ENCODE measurements at places on chromosomes 3 and 15.

DNA sequence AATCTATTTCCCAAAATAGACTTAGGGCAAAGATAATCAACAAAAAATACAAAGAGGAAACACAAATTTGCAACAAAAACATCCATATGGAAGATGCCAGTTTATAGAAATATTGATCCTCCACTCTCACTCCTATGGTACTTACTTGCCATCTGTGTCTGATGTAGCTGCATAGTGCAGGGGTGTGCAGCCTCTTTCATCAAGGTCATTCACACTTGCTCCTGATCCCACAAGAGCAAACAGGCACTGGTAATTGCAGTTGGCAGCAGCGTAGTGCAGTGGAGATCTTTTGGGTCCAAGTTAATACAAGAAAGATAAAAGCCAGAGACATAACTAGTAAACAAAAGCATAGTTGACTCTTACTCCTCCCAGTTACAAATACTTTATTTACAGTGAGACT is 90.0 kb downstream of the ANKRD28 start:
- no peak for DNase-seq

GRCh38 chr15:70329179-70329578 is 231.5 kb upstream of the TLE3 start:
- no peak for DNase-seq

GRCh38 chr3:173938159-173938558 is 540.6 kb downstream of the NLGN1 start:
- peak; percentile 2 for DNase-seq

DNA sequence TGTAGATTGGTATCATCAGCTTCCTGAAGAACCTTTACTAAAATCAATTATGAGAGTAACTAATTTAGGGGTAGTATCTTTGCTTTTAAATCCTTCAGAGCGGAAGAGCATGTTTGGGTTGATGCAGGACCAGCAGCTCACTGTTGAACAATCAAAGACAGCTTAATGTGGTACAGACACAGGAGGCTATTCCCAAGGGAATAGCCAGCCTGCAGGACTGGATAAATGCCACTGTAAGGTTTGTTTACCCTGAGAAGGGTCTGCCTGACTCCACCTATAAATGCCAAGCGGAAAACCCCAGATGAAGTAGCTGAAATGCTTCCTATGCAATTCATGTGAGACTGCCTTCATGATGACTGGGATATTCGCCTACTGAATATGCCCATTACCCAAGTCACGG is 16.0 kb upstream of the STAC start:
- no peak for DNase-seq

- no peak for DNase-seq
Observed at GRCh38 chr3:126293370-126294082, 63.7 kb downstream of the KLF15 start.

GRCh38 chr3:14460342-14461005 is 58.1 kb downstream of the SLC6A6 start:
- DNase-seq: no peak

DNA sequence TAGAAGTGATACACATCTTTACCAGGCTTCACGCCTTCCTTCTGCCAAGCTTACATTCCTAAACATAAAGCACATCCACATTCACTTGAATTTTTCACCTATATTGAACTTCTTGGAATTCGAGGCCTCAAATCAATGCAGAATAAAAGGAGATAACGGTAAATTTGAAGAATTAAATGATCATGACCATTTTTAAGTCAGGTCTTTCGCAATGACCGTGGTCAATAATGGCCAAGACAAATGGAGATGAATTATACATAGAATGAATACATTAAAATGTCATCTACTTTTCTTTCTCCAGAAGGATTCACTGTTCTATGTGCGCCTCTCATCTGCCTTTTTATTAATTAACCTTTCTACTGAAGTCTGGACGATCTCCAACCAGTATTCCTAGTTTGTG is 5.3 kb upstream of the GOLGA8A start:
- no peak for DNase-seq

GRCh38 chr3:193313061-193313958 is 65.2 kb downstream of the ATP13A5 start:
- no peak for DNase-seq

DNA sequence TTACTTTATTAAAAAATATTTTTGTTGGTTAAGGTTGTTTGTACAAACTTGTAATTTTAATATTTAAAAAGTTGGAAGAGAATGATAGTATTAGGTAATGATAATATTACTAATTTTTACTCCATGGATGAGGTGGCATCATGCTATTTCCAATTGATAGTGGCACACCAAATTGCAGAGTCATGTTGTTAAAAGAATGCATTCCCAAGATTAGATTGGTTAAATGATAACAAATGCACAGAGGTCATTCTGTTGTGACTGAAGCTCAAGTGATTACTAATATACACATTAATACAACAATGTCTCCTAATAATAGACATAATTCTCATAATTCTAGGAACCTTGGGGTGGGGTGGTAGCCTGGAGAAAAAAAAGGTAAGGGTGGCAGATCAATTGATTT is 73.2 kb upstream of the ZBED2 start:
- no peak for DNase-seq

DNA sequence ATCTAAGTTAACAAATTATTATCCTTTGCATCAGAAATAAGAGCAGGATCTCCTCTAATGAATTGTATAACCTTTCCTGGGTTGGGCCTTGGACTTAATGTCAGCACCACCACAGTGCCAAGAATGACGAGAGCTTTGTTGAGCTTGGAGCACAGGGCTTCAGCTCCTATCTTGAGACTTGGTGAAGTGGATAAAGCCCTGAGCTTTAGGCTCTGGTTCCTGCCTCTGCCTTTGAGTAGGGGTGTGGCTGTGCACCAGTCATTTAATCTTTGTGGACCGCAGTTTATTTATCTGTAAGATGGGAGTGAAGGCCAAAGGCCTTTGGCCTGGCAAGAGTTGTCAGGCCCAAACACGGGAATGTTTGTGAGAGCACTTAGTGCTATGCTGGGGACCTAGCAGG is 162.2 kb downstream of the VGLL4 start:
- DNase-seq: no peak

- DNase-seq: no peak
Observed at GRCh38 chr3:144499001-144499930, 527.6 kb downstream of the DIPK2A start.

- no peak for DNase-seq
Observed at GRCh38 chr15:28889346-28889745, 3.6 kb downstream of the APBA2 start.

GRCh38 chr3:141728355-141728892 is 9.7 kb upstream of the RNF7 start:
- DNase-seq: no peak

GRCh38 chr15:87369269-87369668 is 887.3 kb downstream of the NTRK3 start:
- DNase-seq: peak; percentile 76

DNA sequence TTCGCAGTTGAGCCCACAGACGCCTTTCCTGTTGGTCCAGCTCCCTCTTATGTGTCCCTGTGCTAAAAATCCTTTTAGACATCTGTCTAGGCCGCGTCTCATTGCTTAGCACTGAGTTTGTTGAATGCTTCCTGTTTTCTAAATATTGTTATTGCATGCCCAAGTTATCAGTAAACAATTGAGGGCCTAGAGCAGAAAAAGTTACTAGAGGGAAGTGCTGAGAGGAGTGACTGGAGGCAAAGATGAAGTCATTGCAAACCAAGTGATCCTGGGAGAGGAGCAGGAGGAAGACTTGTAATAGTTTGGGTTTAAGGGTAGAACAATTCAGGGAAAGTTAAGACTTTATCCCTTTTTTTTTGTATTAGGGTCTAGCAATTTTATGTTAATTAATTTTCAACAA is 88.1 kb downstream of the DCUN1D1 start:
- no peak for DNase-seq

DNA sequence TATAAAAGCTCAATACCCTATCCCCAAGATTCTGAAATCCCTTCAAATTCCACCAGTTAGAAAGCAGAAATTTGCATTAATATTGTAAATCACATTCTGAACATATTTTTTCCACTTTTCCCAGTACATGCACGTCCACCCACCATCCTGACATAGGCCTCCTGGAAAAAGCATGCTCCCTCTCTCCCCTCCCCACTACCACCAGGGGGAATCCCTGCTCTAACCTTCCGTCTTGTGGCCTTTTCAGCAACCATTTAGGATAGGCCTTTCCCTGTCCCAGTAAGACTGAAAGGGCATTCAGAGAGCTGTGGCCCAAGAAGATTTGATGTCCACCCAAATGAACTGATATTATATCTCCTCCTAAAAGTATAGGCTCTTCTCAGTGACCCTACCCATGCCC is 182.1 kb downstream of the ARRDC4 start:
- no peak for DNase-seq

- no peak for DNase-seq
Observed at GRCh38 chr3:14768182-14768790, 50.5 kb upstream of the FGD5 start.

DNA sequence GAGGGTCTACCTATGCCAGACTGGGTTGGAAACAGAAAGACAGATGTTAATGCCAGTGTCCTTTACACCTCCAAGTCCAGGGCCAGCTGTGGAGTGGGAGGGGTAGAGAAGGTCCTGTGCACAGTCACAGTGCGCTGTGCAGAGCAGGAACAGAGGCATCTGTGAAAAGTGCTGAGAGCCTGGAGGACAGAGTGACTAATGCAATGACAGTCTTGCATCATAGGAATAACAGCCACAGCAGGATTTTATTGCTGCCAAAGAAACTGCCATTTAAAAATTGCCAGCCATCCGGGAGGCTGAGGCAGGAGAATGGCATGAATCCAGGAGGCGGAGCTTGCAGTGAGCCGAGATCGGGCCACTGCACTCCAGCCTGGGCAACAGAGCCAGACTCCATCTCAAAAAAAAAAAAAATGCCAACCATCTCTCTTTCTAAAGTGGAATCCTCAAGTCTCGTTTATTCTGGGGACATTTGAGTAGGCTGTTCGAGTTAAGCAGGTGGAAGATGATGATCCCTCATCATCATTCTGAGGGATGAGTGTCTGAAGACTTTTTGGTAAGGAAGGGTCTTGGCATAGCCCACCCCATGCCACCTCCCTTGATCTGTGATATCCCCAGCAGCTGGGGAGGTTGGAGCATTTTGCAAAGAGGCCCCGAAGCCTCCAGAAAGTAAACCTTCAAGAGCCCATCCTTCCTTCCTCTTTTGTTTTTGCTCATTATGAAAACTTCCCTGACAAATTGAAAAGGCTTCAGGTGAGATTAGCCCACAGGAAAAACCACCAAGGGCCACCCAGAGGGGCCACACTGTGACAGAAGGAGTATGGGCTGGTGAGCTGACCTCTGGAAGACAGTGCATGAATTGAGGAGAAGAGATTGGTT is 7.7 kb downstream of the CCR2 start:
- DNase-seq: peak; percentile 34

DNA sequence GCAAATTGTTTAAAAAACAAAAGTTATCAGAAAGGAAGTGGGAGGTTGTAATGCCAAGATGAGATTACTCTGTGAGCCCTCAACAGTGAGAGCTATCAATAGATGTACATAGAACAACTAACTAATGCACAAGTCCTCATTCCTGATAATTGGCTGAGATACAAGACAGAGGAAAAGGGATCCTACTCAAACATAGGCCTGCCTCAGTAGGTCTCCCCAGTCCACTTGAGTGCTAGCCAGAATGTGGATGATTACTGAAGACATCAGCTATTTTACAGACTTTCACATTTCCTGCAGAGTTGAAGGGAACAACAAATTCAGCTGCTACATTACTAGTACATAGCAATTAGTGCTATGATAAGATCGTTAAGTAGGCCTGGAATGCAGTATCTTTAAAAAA is 981.9 kb downstream of the TUSC7 start:
- DNase-seq: no peak

DNA sequence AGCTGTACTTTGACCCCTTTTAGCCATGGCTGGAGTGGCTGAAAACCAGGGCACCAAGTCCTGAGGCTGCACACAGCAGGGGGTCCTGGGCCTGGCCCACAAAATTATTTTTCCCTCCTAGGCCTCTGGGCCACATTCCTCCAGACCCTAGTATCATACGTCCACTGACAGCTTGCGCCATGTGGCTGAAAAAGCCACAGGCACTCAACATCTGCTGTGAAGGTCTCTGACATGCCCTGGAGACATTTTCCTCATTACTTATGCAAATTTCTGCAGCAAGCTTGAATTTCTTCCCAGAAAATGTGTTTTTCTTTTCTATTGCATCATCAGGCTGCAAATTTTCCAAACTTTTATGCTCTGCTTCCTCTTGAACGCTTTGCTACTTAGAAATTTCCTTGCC is 239.0 kb downstream of the SQOR start:
- no peak for DNase-seq

GRCh38 chr3:40655551-40655950 is 130.8 kb downstream of the ZNF621 start:
- DNase-seq: no peak

- no peak for DNase-seq
Observed at GRCh38 chr15:65583701-65584100, 27.2 kb downstream of the INTS14 start.

- DNase-seq: no peak
Observed at GRCh38 chr15:64844576-64845145, 2.9 kb downstream of the PLEKHO2 start.

GRCh38 chr3:100386437-100387074 is 14.3 kb downstream of the TOMM70 start:
- DNase-seq: no peak

All from mammary epithelial cell (primary cell).